Mesenteric fat pad (tissue), 1 donor: ENCODE measurements at places on chromosomes 11 and 22.

- no peak for DNase-seq
Measured at GRCh38 chr11:116610190-116610589, 162.6 kb downstream of the BUD13 start.

- no peak for DNase-seq
Measured at GRCh38 chr11:9747828-9748227, 84.0 kb downstream of the SWAP70 start.

DNA sequence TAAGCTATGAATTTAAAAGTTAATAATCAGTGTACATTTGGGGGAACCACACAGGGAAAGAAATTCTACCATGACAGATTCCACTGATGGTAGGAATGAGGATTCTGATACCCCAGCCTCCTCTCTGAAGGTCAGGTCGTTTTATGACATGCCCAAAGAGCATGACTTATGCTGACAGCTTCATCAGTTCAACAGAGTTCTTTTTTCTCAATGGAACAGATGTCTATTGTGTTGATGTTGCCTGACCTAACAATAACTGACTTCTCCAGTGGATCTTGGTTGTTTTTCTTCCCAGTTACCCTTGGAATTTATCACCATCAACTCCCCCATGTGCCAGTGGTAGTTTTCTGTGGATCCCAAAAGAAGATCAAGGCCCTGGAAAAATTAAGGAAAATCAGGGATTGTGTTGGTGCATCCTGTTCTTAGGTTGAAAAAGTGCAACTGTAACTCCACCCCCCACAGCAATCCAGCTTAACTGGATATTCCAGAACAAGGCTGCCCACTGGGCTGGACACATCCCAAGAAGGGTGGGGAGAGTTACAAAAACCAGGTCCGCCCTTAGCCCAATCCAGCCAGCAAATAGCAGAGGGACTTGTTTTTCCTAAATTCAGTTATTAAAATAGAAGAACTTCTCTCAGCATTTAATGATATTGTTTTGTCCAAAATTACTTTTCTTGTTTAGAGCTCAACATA lies 31.5 kb upstream of the CAT start:
- no peak for DNase-seq

- DNase-seq = no peak
Measured at GRCh38 chr11:46808799-46809431, 37.2 kb downstream of the CKAP5 start.
